T-cell (primary cell): ENCODE measurements at places on chromosomes 13 and 19.

GRCh38 chr13:98778749-98779148, 26.3 kb upstream of the SLC15A1 start:
- no peak for DNase-seq
- H3K27ac ChIP-seq = no peak overlapping the region
- no peak overlapping the region for H3K4me3 ChIP-seq
- no peaks in the 10 kb centered on the region for H3K4me1 ChIP-seq
- no peaks in the 10 kb centered on the region for H3K27me3 ChIP-seq

GRCh38 chr19:33865306-33865705, 68.6 kb downstream of the KCTD15 start:
- no peaks in the 10 kb centered on the region for H3K36me3 ChIP-seq
- DNase-seq = no peak
- H3K27ac ChIP-seq = no peak overlapping the region
- no peaks in the 10 kb centered on the region for H3K27me3 ChIP-seq

- H3K4me3 ChIP-seq = no peak overlapping the region
- no peak overlapping the region for H3K27ac ChIP-seq
- H3K27me3 ChIP-seq = no peaks in the 10 kb centered on the region
- no peak for DNase-seq
- H3K36me3 ChIP-seq = no peaks in the 10 kb centered on the region
Measured at GRCh38 chr13:53060840-53061490, 32.4 kb downstream of the OLFM4 start.

DNA sequence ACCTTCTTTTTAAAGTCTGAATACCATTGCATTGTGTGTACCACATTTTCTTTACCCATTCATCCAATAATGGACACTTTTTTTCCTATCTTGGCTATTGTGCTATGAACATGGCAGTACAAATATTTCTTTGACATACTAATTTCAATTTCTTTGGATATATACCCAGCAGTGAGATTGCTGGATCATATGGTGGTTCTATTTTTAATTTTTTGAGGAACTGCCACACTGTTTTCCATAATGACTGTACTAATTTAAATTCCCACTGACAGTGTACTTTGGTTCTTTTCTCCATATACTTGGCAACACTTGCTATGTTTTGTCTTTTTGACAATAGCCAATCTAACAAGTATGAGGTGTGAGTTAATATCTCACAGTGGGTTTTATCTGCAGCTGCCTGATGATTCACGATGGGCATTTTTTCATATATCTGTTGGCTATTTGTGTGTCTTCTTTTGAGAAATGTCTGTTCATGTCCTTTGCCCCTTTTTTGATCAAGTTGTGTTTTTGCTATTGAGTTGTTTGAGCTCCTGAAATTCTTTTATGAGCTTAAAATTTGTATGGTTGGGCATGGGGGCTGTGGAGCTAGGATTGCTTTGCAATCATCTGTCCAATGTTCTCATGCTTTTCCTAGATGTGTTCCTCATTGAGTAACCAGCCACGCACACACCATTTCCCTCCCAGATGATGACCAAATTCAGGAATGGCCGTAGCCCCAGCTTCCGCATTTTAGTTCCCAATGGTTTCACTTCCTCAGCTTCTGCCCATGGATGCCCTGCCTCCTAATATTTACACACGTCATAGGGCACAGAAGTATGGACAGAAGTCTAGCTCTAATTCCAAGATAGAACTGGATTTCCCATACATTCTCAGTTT, 380.0 kb upstream of the SGCG start:
- DNase-seq = no peak
- H3K36me3 ChIP-seq = no peaks in the 10 kb centered on the region
- H3K27ac ChIP-seq = no peak overlapping the region
- no peaks in the 10 kb centered on the region for H3K4me1 ChIP-seq

- no peak for DNase-seq
- H3K36me3 ChIP-seq = no peaks in the 10 kb centered on the region
- no peaks in the 10 kb centered on the region for H3K4me1 ChIP-seq
- H3K4me3 ChIP-seq = no peak overlapping the region
- H3K27ac ChIP-seq = no peak overlapping the region
Measured at GRCh38 chr13:50864492-50864891, 21.0 kb upstream of the DLEU7 start.

DNA sequence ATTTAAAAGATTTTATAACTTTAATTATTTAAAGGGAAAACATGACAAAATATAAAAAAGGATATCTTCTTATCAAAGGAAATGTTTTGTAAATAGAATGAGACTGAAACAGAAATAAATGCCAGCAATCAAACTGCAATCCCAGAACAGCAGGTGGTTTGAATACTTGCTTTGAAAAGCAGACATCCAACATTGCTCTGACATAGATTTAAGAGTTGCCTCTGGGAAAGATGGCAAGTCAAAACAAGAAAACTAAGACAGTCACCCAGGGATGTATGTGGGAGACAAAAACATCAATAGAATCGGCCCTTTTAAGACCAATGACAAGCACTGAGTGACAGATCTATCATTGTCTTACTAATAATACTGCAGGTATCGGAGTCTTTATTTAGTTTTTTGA, 789.7 kb upstream of the GPC6 start:
- DNase-seq = no peak
- H3K4me1 ChIP-seq = no peaks in the 10 kb centered on the region
- H3K36me3 ChIP-seq = no peaks in the 10 kb centered on the region
- H3K27ac ChIP-seq = no peak overlapping the region

- H3K4me1 ChIP-seq = peaks cover 11% of the 10 kb centered on the region
- DNase-seq = no peak
- H3K4me3 ChIP-seq = no peak overlapping the region
- H3K27ac ChIP-seq = no peak overlapping the region
- no peaks in the 10 kb centered on the region for H3K36me3 ChIP-seq
- H3K27me3 ChIP-seq = no peaks in the 10 kb centered on the region
Measured at GRCh38 chr19:3080286-3080685, 13.9 kb upstream of the GNA11 start.

- no peaks in the 10 kb centered on the region for H3K27me3 ChIP-seq
- H3K36me3 ChIP-seq = peaks cover 35% of the 10 kb centered on the region
- H3K27ac ChIP-seq = peak overlapping the region; percentile 96
- no peak overlapping the region for H3K4me3 ChIP-seq
Measured at GRCh38 chr19:18306209-18306887, 16.5 kb downstream of the LSM4 start.

DNA sequence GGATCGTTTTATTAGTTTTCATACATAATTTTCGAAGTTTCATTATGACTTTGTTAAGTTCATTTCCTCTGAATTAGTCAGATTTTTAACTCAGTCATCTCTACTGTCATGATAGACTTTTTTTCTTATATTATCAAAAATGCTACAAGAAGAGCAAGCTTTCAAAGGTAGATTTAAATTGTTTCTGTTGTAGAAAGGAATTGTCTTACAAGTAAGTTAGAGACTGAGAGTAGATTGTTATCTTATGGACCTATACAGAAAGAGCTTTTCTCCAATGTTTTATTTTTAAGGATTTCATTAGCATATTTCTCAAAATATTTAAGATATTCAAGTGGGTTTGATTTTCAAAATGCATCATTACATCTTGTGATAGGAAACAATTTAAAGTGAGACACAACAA, 2.7 kb downstream of the MAB21L1 start:
- H3K4me1 ChIP-seq = peaks cover 34% of the 10 kb centered on the region
- H3K27me3 ChIP-seq = peaks cover 24% of the 10 kb centered on the region
- no peak overlapping the region for H3K27ac ChIP-seq
- H3K36me3 ChIP-seq = no peaks in the 10 kb centered on the region
- no peak for DNase-seq
